ENCODE measurements at places on chromosomes 1 and 21. TPM values are rescaled to one million over a fixed set of nuclear protein-coding genes. Genes with fewer than 3 reads are reported as not detected.

GRCh38 chr1:178057141-178057765, 36.7 kb upstream of the RASAL2 start:
- DNase-seq = no peak

SMCP gene
- not detected for total RNA-seq

GRCh38 chr1:25550683-25551310, 7.4 kb downstream of the LDLRAP1 start:
- DNase-seq = peak; percentile 14

DNA sequence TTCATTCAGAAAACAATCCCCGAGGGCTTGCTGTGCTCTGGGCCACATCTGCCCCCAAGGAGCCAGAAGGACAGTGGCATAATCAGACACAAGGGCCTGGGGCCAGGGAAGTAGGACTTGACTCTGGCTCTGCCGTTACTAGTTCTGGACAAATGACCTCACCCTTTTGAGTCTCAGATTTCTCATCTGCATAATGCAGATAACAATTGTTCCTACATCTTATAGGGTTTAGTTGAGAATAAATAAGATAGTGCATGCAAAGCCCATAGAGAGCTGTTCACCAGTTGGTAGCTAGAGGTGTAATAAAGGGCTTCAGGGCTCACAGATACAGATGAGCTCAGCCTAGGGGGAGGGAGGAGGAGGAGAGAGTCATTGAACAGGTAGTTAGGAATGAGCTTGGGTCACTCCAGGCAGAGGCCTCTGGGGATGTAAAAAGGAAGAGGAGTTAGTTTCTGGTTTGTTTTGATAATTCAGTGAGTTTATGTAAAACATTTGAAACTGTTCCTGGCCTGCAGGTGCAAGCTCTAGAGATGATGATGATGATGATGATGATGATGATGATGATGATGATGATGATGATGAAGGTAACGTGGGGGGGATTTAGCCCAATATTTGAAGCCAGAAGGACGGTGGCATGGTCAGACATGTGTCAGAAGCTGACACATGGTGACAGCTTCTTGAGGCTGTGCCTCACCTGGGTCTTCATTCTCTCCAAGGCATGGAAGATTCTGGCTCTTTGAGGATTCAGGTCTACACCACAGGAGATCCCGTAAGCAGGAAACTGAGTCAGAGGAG, 858 bp downstream of the LACTBL1 start:
- DNase-seq = no peak

GRCh38 chr1:84849357-84849975, 43.5 kb downstream of the LPAR3 start:
- no peak for DNase-seq

DNA sequence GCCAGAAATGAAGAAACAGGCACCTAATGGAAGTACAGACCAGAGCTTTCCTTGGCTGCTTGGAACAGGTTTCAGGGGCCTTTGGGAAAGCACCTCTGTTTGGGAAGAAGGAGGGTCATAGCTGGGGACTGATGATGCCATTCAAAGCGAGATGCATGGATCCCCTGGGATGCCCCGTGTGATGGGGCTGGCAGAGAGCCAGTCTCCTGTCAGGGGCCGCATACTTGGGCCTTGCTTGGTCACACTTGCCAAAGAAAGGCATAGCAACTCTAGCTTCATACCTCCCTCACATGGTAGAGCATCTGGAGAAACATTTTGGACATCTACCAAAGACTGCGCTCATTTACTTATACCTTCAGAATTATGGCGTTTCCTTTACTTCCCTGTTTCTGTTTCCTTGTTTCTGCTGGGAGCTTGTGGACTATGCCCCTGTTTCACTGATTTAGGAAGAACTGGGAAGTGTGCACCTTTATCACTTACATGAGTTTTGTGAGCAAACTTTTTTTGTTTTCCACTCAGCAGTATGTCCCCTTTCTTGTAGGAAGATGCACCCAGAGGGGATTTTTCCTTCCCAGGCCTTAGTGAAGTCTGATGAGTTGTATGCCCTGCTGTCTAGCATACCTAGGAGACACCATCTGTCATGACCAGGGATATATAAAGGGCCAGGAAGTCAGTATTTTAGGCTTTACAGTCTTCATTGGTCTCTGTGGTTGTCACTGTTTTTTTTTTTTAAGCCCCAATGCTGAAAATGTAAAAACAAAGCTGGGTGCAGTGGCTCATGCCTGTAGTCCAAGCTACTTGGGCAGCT, 19.8 kb upstream of the ST3GAL3 start:
- no peak for DNase-seq

DNA sequence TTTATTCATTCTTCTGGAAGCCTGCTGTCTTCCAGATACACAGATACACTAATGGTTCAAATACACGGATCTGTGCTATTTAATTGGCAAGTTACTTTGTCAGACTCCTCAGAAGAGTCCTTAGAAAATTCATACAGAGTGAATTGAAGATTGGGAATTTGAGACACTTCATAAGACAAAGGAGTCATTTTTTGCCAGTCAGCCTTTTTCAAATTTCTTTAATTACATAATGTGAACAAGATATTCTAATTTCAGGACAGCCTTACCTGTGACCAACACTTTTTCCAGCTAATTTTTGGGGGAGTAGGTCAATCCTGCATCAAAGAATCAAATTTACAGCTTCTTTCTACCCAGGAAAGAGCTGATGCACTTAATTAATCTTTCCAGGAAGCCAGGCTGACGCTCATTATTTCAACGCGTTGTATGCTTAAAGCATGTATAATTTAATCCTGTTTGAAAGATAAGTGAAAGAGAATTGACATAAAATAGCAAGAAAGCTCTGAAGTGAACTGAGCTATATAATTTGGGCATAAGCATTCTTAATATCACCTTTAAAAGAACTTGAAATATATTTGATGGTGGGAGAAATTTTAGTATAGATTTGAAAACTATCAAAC, 12.8 kb upstream of the NRIP1 start:
- no peak for DNase-seq

DNA sequence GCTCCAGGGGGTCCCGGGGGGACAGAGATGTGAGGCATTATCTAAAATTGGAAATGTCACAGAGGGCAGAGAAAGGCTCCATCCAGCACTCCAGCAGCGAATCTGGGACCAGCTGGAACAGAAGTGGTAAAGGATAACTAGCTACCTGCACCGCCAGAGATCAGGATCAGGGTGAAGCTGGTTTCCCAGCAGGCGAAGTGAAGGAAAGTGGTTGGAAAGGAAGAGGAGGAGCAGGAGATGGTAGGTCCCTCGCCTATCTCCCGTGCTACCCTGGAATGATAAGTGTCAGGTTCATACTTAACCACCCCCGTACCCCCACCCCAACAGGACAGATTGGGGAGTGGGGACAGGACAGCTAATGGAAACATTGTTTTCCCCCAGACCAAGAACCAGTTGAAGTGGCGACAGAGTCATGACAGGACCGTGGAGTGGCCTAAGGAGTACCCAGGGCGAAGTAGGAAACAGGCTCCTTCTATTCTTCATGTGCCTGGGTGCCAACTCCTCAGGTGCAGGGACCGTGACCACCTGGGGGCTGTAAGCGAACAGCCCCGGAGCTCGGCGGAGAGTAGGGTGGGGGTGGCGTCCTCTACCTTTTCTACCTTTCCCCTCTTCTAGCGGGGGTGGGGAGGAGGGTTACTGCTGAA, 717 bp downstream of the B4GALT3 start:
- no peak for DNase-seq

DNA sequence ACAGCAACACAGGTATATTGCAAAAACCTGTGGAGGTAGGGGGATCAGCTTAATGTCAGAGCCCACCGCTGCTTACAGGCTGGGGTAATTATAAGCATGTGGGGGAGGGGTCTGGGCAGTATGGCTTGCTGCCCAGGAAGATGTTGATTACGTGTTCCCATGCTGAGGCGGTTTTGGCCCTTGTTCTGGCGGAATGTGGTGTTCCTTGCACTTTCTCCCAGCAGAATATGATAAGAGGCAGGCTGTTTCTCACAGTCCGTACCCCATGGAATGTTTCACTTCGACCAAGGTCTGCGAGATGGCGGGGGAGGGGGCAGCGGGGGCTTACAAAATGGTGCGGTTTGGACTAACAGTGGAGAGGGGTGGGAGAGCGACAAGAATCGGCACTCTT, 9.8 kb upstream of the HPCAL4 start:
- no peak for DNase-seq

HES2 gene
- total RNA-seq = 1.5 TPM

RPE65 gene
- not detected for total RNA-seq

WDR64 gene
- total RNA-seq = not detected

MRAP gene
- not detected for total RNA-seq

- DNase-seq = no peak
Measured at GRCh38 chr1:44294588-44295007, 60.5 kb downstream of the ERI3 start.

TMEM125 gene
- total RNA-seq = not detected

Measured in Caki2 (cell line).